ENCODE measurements at places on chromosomes 2 and 18.

- no peak for DNase-seq
These were observed 44.5 kb downstream of the COL3A1 start for GRCh38 chr2:189018631-189019030.

DNA sequence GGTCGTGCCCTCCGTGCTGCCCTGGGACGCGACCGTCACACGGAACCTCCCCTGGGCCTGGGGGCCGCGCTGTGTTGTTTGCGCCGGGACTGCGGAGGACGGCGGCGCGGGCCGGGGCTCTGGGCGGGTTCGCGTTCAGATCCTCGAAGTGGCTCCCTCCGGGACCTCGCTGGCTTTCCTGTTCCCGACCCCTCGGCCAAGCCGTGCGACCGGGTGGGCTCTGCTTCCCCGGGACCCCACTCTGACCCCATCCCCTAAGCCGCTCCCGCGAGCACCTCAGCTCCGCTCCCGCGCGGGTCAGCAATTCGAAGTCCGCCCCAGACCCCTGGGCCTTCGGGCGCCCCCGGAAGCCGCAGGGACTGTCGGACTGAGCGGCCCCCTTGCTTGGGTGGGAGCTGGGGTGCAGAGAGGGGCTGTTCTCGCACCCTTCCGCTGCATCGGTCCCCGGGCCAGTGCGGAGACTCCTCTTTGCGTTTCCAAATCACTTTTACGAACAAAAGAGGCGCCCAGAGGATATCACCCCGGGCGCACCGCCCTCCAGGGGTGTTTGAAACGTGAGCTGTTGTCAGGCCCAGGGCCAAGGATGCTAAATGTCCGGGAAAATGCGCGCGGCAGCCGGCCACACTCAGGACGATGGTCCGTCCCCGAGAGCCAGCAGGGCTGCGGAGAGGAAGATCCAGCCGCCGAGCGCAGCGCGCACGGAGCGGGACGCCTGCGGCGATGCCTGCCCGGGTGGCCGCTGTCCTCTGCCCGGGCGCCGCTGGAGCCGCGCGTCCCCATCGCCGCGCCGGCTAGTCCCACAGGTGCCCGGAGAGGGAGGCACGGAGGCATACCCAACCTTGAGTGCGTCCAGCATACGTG lies 73.5 kb downstream of the ZCCHC2 start:
- DNase-seq, result no peak

GRCh38 chr2:139911160-139911559 lies 1131.0 kb upstream of the NXPH2 start:
- DNase-seq, result no peak

DNA sequence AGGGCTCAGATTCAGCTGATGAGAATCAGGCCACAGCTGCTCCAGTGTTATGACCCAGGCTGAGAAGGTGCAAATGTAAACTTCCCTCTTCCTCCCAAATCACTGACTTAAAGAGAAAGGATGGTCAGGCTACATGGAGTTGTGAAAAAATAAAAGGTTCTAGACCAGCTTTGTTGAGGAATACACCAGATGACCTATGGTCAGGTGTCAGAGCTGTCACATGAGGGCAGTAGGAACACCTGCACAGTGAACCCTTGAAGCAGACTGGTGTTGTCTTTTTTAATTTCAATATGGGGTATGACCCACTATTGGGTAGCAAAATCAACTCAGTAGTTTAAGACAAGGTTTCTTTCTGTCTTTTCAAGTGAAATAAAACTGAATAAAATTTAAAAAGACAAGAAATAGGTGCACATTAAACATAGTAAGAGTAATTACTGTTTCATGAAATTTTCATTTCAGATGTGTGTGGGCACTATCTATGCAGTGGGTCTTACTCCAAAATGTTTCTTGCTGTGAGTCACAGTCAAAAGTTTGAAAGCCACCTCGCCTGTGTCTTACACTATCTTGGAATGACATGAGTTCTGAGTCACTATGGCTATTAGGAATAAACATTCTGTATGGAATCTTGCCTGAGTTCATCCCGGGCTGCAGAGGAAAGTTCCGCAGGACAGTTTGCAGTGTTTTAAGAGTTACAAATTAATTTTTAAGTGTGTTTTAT lies 83.6 kb downstream of the ACVR1 start:
- DNase-seq, result no peak

DNA sequence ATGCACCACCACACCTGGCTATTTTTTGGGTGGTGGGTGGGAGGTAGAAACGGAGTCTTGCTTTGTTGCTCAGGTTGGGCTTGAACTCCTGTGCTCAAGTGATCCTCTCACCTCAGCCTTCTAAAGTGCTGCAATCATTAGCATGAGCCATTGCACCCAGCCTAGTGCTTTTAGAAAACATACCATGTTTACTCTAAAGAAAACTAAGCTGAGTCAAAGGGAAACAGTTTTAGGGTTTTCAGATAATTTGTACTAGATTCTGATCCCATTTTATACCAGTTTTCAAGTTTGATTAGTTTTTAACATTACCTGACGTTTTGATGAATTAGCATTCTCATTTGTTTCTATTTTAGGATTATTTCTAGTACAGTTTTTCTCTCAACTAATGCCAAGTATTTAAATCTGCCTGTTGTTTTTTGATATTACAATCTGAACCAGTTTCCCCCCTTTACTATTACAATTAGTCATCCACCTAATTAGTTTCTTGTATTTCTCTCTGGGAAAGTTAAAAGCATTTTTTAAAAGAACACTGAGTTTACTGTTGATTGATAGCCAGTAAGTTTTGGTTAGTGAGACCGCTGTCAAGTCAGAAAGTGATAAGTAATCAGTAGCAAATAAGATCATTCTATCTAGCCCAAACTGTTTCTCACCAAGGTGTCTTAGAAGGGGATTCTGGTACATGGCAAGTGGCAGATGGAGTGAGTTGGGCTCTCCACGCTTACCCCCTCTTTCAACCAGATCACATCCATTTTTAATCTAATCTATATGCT lies 24.2 kb upstream of the TBR1 start:
- DNase-seq, result no peak

DNA sequence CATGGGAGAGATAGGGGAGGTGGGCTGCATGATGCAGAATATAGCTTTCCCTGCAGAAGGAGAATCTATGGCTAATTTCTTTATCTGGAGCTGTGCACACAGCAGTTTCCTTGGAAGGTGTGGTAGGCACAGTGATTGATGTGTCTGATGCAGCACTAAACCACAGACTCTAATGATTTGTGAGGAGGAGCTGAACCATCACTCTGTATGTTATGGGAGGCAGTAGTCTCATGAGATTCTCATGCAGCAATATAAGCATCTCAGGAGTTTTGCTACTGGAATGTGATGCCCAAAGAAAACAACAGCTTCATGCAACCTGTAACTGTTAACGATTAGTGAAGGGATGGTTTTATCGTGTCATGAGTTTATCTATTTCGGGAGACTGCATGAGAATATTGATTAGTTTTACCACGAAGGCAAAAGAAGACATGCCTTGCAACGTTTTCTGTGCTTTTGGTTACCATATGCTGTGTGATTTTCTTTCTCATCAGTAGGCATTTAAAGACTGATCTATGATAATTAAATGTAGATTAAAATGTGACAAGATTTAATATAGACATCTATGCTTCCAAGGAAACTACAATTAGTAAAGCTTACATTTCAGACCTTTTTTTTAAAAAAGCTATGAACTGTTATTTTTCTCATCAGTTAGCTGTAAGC lies 286.8 kb downstream of the ARL6IP6 start:
- no peak for DNase-seq

GRCh38 chr18:48186131-48186766 lies 222.9 kb downstream of the ZBTB7C start:
- no peak for DNase-seq

Data from cerebellum (tissue), 4 donors.